Stimulated activated CD4-positive, alpha-beta T cell treated with anti-CD3 and anti-CD28 coated beads, Interleukin-1b, Interleukin-23, amount 100 ng/mL, for 24 hours (primary cell): ENCODE measurements at places on chromosomes 5 and 9.
A peak's percentile ranks its signal among the peaks of the same experiment; 100 is the strongest.

GRCh38 chr5:53037141-53037859 is 48.1 kb downstream of the ITGA2 start:
- no peak for DNase-seq

- DNase-seq: no peak
Observed at GRCh38 chr9:105233873-105234272, 10.6 kb upstream of the SLC44A1 start.

DNA sequence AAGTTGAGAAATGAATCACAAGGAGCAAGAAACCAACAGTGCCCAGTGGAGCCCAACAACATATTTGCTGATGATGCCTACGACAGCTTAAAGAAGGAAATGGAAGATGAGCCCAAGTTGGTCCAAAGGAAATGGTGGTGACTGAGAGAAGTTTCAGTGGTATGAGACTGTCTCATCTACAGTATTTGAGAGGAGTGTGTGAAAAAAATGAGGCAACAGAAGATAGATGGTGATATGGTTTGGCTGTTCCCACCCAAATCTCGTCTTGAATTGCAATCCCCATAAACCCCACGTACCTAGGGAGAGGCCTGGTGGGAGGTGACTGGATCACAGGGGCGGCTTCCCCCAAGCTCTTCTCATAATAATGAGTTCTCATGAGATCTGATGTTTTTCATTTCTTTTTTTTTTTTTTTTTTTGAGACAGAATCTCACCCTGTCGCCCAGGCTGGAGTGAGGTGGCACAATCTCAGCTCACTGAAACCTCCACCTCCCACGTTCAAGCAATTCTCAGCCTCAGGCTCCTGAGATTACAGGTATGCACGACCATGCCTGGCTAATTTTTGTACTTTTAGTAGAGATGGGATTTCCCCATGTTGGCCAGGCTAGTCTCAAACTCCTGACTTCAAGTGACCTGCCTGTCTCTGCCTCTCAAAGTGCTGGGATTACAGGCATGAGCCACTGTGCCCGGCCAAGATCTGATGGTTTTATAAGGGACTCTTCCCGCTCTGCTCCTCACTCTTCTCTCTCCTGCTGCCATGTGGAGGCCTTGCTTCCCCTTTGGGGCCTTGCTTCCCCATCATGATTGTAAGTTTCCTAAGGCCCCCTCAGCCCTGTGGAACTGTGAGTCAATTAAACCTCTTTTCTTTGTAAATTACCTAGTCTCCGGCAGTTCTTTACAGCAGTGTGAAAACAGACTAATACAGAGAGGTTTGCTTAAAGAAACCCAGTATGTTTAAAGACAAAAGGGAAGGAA is 30.2 kb downstream of the EFCAB9 start:
- DNase-seq: peak; percentile 52

DNA sequence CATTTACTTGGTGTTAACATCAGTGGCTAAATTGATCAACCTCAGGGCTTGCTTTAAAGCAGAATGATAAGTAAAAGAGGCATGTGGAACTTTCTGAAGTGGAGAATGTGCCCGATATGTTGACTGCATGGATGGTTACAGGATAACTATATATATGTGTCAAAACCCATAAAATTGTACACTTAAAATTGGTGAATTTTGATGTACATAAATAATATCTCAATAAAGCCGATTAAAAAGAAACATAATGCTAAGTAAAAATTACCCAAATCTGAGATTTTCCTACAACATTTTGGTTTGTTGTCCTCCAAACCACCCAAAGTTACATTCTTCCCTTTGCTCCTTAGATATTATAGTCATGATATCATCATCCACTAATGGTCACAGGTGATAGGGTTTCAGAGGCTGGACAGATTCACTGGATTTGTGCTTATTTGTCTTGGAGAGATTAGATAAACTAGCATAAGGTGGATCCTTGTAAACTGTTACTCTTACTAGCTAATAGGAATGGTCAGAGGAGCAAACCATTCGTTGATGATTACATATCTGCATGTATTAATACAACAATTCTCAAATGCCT is 119.7 kb upstream of the RPS23 start:
- DNase-seq: no peak

DNA sequence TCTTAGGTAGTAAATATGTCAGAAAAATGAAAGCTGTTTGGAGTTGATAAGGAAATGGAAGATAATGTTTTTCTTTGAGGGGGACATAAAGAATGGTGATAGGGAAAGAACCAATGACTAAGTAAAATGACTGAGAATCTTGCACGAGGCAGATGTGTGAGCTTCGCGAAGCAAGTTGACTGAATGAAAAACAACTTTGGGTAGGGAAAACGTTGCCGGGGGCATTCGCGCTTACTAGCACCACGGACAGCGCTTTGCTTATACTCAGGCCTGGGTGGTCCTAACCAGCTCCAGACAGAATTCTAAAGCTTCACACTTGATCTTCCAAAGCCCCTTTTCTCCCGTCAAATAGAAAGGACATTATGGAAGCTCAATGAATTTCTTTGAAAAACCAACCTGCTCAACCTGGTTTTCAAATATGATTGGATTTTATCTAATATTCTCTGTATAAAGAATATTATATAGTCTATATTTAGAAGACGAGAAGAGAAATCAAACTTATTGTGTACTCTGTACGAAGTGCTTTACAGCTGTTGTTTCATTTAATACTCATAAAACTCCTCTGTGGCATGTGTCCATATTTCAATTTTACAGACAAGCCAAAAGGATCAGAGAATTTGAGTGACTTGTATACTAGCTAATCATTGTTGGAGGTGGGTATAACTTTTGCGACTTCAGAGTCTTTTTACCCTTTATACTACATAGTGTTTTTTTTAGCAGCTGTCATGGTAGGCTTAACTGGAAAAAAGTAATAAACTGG is 1.9 kb upstream of the CDKN2B start:
- no peak for DNase-seq

- no peak for DNase-seq
Observed at GRCh38 chr9:105243015-105243686, 1.3 kb upstream of the SLC44A1 start.

- no peak for DNase-seq
Observed at GRCh38 chr5:9444346-9444745, 101.5 kb downstream of the SEMA5A start.

- DNase-seq: no peak
Observed at GRCh38 chr5:124908581-124909451, 162.4 kb upstream of the ZNF608 start.

GRCh38 chr5:174501461-174502069 is 222.8 kb upstream of the MSX2 start:
- no peak for DNase-seq

DNA sequence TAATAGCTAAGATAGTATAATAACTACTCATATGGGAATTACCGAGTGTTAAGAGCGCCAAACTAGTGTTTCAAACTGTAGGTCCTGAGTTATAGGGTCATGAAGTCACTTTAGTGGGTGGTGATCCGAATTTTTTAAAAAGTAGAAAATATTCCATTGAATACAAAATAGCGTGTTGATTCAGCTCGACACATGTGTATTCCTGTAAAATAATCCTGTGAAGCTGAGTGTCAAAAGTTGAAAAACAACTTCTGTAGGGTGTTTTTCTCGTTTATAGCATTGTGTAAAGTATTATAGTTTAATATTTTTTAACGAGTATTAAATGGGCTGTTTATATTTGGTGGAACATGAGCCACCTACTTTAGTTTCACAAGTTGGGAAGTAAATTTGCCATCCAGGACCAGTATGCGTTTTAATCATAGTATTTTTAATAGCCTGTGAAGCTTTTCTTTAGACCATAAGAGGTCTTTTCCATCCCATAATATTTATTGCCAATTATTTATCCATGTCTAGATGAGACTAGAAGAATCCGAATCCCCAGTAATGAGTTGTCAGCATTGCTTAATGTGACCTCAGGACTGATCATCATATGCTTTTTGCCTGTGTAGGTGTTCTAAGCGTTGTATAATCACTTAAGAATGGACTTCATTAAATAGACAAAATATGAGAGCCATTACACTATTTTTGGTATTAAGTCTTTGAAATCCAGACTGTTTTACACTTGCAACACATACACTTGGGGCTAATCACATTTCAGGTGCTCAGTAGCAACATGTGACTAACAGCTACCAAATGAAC is 84.1 kb downstream of the PTPDC1 start:
- DNase-seq: no peak

DNA sequence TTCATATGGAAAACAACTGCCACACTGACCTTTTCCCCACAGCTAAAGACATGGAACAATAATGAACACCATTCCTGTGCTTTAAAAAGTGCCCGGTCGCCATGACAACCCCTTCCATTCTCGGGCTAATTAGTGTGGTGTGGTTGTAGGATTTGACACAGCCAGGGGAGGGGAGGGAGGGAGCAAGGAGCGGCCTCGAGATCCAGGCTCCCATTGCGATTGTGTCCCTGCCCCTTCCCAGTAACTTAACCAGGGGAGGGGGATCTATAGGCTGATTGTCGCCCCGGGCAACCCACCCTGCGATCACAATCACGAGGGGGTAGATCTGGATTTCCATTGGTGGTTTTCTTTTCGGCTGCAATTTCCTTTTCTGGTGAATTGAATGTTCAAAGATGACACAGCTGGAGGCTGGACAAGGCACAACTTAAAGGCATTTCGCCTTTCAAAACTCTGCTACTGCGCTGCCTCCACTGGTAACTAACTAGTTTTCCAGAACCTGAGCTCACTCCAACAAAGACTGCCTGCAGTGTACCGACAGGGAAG is 96.7 kb upstream of the RETREG1 start:
- DNase-seq: no peak

GRCh38 chr9:76206821-76207220 is 187.4 kb downstream of the RFK start:
- DNase-seq: no peak

DNA sequence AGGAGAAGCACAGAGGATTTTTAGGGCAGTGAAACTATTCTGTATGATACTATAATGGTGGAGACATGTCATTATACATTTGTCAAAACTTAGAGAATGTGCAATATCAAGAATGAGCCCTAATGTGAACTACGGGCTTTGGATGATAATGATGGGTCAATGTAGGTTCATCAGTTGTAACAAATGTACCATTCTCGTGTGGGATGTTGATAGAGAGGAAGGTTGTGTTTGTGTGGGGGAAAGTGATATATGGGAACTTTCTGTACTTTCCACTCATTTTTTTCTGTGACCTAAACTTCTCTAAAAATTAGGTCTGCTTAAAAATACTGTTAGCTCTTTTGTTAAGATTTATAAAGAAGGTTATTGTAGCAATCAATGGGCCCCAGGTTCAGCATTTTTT is 138.9 kb downstream of the SPATA31D1 start:
- DNase-seq: no peak

DNA sequence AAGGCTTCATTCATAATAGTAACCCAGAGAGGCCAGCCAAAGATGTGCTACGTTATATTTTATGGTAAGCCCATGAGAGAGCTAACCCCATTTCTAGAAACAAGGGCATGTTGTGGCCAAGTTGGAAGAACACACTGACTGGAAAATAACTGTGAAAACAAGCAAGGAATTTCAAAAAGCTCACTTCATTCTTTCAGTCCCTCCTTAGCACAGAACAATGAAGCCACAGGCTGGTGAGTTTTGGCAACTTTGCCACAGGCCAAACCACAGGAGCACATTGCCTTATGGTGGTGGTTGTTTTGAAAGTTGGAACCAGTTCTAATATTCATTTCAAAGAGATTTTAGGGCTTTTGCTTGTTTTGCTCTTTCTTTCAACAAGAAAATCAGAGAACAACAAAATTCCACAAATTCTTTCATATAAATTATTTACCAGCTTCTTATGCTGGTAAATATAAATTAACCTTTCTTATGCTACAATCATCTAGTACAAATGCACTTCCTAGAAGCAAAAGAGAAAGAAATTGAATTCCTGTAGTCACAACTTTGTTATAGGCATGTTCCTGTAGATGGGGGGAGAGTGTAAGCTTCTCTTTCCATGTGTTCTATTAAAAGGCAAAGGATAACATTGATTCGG is 225.4 kb upstream of the RFX3 start:
- no peak for DNase-seq

DNA sequence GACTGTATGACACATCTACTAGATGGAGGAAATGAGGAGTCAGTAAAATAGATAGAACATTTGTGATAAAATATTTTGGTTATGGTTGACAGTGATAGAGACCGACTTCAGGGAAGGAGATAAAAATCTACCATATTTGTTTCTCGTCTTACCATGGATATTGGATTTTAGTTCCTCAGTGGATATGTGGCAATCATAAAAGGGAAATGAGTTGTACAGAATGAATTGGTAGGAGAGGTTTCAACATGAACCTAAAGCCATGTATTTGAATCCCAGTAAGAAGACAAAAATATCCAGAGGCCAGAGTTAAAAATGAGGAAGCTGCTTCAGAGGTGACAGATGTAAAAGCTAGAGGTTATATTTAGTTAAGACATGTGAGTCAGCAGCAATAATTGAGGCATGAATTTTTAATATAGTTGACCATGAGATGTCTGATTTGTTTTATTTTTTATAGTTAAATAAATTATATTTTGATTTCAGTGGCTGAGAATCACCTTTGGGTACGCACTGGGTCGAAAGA is 480.4 kb upstream of the TUSC1 start:
- DNase-seq: no peak

GRCh38 chr9:35618325-35618727 is at the start of gene CD72:
TSS of gene CD72 (minus strand) at chr9:35618413. CDS start at chr9:35618303, 110 bp downstream.
- DNase-seq: no peak

GRCh38 chr9:127741831-127742434 is 6.8 kb upstream of the TOR2A start:
- no peak for DNase-seq

DNA sequence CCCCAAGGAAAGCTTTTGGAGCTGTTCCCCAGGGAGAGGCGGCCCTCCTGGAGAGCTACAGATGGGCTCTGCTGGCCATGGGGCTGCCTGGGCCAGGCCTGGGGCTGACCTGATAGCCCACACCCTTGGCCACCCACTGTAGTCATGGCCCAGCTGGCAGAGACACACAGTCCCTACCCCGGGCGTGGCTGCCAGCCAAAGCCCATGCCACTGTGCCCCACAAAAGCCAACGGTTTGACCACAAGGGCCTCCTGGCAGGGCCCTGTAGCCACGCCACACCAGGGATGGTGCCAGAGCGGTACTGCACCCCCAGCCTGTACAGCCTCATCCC is 15.2 kb downstream of the NACC2 start:
- DNase-seq: no peak

DNA sequence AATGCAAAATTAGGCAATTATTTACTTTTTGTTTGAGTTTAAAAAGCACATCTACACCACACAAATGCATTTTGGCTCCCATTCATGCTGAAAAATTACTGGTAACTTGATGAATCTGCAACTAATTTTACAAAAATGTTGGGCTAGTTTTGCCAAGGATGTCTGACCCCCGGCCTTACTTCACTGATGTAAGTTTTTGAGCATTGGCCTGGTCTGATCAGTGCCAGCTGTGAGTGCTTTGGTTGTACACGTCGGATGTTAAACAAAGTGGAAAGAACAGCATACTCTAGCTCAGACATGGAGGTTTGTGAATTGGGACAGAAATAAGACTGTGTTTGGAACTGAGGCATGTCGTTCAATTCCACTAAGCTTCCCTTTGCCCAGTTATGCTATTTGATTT is 1044.2 kb downstream of the TLE4 start:
- no peak for DNase-seq

- no peak for DNase-seq
Observed at GRCh38 chr5:65871182-65871581, 55.2 kb upstream of the ERBIN start.
